Activated naive CD4-positive, alpha-beta T cell treated with anti-CD3 and anti-CD28 coated beads, Interleukin-2, amount 10 ng/mL, durations not matched to agents 7 days and 5 days (primary cell): ENCODE measurements at places on chromosomes 3 and 15.

- H3K27me3 ChIP-seq, result peaks cover 45% of the 10 kb centered on the region
- H3K36me3 ChIP-seq, result no peaks in the 10 kb centered on the region
- peaks cover 5% of the 10 kb centered on the region for H3K4me1 ChIP-seq
- no peak overlapping the region for H3K27ac ChIP-seq
- no peak overlapping the region for H3K4me3 ChIP-seq
- DNase-seq, result no peak
These were observed 94.7 kb downstream of the LINGO1 start for GRCh38 chr15:77538027-77538451.

- no peaks in the 10 kb centered on the region for H3K36me3 ChIP-seq
- H3K4me1 ChIP-seq, result no peaks in the 10 kb centered on the region
- no peaks in the 10 kb centered on the region for H3K27me3 ChIP-seq
These were observed 626.4 kb upstream of the GOLIM4 start for GRCh38 chr3:168722091-168722490.

- no peak overlapping the region for H3K4me3 ChIP-seq
- H3K36me3 ChIP-seq, result no peaks in the 10 kb centered on the region
- H3K4me1 ChIP-seq, result no peaks in the 10 kb centered on the region
- H3K27ac ChIP-seq, result no peak overlapping the region
These were observed 75.6 kb upstream of the POU1F1 start for GRCh38 chr3:87351937-87352336.

- H3K4me1 ChIP-seq, result no peaks in the 10 kb centered on the region
- H3K36me3 ChIP-seq, result no peaks in the 10 kb centered on the region
- DNase-seq, result no peak
- H3K27me3 ChIP-seq, result no peaks in the 10 kb centered on the region
- no peak overlapping the region for H3K4me3 ChIP-seq
These were observed 688.9 kb upstream of the NAALADL2 start for GRCh38 chr3:174170248-174170647.

GRCh38 chr3:64138656-64139375 is 86.5 kb downstream of the PRICKLE2 start:
- H3K27ac ChIP-seq, result no peak overlapping the region
- H3K27me3 ChIP-seq, result no peaks in the 10 kb centered on the region
- no peak overlapping the region for H3K4me3 ChIP-seq
- no peak for DNase-seq
- no peaks in the 10 kb centered on the region for H3K36me3 ChIP-seq

DNA sequence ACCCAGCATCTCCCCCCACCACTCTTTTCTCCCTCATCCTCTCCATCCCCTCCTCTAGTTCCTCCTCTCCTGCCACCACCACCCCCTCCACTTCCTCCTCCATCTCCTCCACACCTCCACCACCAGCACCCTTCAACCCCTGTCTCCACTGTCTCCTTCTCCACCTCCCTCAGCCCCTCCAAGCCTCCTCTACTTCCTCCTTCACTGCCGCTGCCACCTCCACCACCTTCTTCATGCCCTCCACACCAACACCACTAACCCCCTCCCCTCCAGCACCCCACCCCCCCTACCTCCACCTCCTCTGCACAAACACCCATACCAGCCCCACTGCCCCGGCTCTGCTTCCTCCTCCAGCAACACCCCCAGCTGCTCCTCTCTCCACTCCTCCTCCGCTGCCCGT is 88.0 kb downstream of the HES1 start:
- no peak overlapping the region for H3K4me3 ChIP-seq
- H3K36me3 ChIP-seq, result peaks cover 3% of the 10 kb centered on the region
- peaks cover 14% of the 10 kb centered on the region for H3K4me1 ChIP-seq
- DNase-seq, result no peak

GRCh38 chr15:89356634-89357298 is 22.1 kb upstream of the POLG start:
- H3K4me1 ChIP-seq, result peaks cover 3% of the 10 kb centered on the region
- no peaks in the 10 kb centered on the region for H3K36me3 ChIP-seq
- H3K27ac ChIP-seq, result no peak overlapping the region
- H3K27me3 ChIP-seq, result peaks cover 98% of the 10 kb centered on the region

- peaks cover 6% of the 10 kb centered on the region for H3K4me1 ChIP-seq
- no peaks in the 10 kb centered on the region for H3K27me3 ChIP-seq
- DNase-seq, result no peak
- H3K36me3 ChIP-seq, result no peaks in the 10 kb centered on the region
- H3K4me3 ChIP-seq, result no peak overlapping the region
These were observed 25.0 kb upstream of the RAD18 start for GRCh38 chr3:8988384-8988655.

DNA sequence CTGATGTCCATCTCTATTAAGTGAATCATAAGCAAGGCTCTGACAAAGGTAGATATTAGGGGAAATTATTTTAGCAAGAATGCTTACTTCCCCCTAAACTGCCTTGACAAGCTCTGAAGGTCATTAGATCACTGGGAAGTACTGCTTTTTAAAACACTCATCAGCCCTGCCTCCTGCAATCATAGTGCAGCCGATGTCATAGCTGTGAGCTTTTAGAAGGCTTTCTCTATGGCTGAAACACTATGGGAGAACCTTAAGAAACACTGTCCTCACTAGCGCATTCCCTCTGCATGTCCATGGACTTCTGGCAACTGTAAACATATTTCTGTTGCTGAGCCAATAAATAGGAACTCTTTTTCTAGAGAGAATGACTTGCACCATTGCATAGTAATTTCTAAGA is 38.7 kb upstream of the PTPRG start:
- no peak for DNase-seq
- peaks cover 16% of the 10 kb centered on the region for H3K4me1 ChIP-seq
- no peaks in the 10 kb centered on the region for H3K36me3 ChIP-seq
- no peak overlapping the region for H3K4me3 ChIP-seq

- H3K4me1 ChIP-seq, result peaks cover 9% of the 10 kb centered on the region
- H3K36me3 ChIP-seq, result no peaks in the 10 kb centered on the region
- H3K27me3 ChIP-seq, result peaks cover 24% of the 10 kb centered on the region
- H3K4me3 ChIP-seq, result no peak overlapping the region
- peak; percentile 44 for DNase-seq
- no peak overlapping the region for H3K27ac ChIP-seq
These were observed 26.3 kb downstream of the NGRN start for GRCh38 chr15:90291679-90292356.

DNA sequence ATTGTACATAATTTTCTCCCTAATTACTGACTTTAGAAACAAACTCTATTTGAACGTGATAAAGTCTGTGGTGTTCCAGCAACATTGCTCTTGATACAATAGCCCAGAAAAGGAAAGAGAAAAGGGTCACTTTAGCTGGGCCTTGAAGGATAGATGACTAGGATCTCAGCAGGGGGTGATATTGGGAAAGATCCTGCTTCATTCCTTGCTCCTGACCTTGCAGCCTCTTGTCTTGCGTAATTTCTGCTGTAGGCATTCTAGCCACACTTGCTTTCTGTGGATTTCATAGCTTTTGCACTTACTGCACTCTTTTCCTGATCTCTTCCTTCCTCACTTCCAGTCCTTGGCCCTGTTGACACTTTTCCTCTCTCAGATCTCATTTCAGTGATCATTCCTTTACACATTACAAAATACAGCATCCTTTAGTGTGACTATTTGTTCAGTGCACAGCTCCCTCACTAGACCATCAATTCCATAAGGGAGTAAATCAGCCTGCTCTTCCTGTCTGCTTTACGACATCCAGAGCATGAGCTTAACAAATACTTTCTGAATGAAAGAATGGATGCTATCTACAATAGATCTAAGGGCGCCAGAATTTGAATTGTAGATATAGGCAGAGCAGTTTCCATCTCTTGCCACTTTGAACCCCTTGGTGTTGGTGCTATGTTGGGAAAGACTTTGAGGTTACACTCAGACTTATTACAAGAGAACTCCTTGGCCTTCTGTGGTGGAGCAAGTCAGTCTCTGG is 559.6 kb upstream of the MDFIC2 start:
- peaks cover 3% of the 10 kb centered on the region for H3K27me3 ChIP-seq
- no peaks in the 10 kb centered on the region for H3K4me1 ChIP-seq
- H3K27ac ChIP-seq, result no peak overlapping the region
- H3K36me3 ChIP-seq, result no peaks in the 10 kb centered on the region
- no peak overlapping the region for H3K4me3 ChIP-seq

- no peak overlapping the region for H3K4me3 ChIP-seq
- H3K27ac ChIP-seq, result no peak overlapping the region
- H3K36me3 ChIP-seq, result peaks cover 7% of the 10 kb centered on the region
- H3K27me3 ChIP-seq, result peaks cover 33% of the 10 kb centered on the region
- H3K4me1 ChIP-seq, result peaks cover 18% of the 10 kb centered on the region
- no peak for DNase-seq
These were observed 2.8 kb upstream of the GLB1 start for GRCh38 chr3:33099701-33100100.

DNA sequence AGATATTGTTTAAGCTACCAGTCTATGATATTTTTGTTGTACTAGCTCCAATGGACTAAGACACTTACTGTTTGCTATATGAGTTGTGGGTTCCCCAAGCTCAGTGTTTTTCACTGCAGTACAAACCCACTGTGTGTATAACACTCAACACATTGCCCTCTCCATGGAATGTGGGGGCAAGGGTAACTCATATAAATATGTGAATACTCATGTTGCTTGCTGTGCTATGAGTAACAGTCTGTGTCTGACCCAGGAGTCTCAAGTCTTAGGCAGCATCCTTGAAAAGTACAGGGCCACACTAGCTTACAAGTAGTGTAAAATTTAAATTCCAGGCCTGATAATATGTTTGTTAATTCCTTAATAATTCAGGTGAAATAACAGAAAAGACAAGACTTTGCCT is 22.5 kb upstream of the CNTN3 start:
- no peaks in the 10 kb centered on the region for H3K36me3 ChIP-seq
- H3K27ac ChIP-seq, result no peak overlapping the region
- no peak for DNase-seq
- H3K4me1 ChIP-seq, result no peaks in the 10 kb centered on the region
